Breast epithelium (tissue), 4 donors: ENCODE measurements at places on chromosomes 5 and 9. TPM values are rescaled to one million over a fixed set of nuclear protein-coding genes. Genes with fewer than 3 reads are reported as not detected.

DNA sequence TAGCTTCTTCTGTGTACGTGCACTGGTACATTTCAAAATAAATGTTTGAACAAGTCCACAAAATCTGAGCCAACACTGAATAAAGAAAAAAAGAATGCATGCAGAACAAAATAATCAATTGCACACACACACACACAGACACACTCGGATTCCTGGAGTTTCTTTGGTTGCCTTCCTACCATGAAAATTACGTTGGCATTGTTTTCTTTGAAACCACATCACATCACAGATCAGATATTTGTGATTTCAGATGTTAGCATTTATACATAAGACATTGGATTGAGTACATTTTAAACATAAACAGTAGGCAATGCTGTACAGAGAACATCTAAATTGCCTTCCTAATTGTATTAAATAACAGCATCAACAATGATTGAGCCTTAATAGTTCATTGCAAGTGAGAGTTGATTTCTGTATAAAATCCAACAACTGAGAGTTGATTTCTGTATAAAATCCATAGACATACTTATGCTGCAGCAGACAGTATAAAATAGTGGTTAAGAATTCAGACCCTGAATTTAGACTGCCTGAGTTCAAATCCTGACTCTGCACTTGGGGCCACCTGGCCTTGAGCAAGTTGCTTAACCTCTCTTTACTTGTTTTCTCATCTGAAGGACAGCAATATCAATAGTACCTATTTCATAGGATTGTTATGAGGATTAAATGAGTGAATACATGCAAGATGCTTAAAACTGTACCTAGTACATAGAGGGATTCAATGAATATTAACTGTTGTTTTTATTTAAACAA lies 101.7 kb upstream of the IFNE start:
- DNase-seq: no peak

Gene FKBP15
- total RNA-seq: 41.0 TPM

Gene PKD2L2
- total RNA-seq: not detected

DNA sequence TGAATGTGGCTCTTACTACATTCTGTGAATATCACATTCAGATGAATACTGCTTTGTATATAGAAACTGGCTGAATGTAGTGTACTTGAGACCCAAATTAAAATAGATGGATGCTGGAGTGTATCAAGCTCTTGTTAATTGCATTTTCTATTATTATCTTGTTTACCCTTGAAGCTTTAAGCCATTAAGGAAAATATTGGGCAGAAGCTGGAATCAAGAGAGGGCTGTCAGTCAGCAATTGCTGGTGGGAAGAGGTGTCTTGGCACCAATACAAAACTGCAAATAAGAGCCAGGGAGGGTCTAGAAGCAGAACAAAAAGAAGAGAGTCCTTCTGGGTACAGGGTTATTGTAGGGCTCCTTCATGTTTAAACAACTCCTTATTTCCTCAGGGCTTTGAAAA lies 38.8 kb downstream of the MUSK start:
- no peak for DNase-seq

DNA sequence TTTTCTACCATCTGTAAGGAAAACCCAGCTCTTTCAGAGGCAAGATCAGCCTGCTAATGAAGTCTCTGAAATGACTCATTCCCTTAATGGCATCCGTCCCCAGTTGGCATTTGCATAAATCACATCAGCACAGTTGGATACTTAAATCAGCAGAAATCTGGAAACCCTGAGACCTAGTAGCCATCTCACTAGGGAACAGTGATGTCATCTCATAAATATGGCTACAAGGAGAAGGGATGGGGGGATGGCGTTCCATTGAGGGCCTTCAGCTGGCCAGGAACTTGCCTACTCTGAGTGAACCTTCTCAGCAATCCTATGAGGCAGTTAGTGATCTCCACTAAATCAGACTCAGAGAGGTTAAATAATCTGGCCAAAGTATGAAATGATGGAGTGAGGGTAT lies 81.8 kb downstream of the CMYA5 start:
- no peak for DNase-seq
